ENCODE measurements at places on chromosomes 3 and 15.

- no peak for DNase-seq
Measured at GRCh38 chr15:97234851-97235610, 725.5 kb upstream of the ARRDC4 start.

DNA sequence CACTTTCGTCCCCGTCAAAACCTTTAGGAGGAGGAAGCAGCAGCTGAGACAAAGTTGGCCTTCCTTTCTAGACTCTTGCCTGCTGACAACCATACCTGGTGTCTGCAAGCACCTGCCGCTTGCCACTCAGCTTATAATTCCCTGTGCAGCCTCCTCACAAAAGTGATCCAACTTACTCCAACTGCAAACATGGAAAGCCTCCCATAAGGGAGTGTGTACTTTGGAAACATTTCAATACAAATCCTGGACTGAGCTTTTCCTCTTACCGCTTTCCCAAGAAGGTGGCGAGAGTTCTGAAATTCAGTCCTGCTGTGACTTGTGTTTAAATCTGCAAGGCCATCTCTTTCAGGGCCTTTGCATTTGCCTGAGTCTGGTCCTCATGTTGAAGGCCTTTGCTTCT is 86.8 kb downstream of the LARS2 start:
- no peak for DNase-seq

GRCh38 chr15:56356616-56357015 is 8.6 kb upstream of the TEX9 start:
- DNase-seq, result no peak

DNA sequence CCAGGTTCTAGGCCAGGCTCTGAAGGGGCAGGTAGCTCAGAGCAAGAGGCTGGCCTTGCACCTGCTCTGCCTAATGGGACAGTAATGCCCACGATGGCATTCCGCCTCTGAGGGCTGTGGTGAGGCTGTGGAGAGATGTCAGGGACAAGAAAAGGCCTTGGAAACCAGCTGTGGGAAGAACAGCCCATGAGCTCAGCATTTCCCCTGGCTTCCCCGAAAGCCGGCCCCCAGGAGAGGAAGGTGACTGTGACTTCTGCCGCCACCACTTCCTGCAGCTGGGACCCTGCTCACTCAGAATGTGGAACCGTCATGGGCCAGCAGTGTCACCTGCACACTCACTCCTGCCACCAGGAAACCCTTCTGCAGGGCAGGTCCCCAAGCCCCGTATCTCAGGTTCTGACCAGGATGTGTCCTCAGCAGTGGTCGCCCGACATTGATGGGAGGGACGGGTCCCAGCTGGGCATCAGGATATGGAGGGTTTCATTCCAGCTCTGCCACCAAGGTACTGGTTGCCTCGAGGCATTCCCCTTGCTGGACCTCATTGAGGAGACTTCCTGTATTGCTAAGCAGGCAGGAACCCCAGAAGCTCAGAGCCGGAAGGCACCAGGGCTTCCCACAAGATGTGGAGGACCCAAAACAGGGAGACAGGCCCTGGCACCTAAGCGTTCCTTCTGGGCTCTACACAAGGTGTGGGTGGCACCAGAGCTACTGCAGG is 30.7 kb downstream of the SEMA7A start:
- peak; percentile 17 for DNase-seq
